ENCODE measurements at places on chromosomes 4 and X.

- DNase-seq: no peak
Measured at GRCh38 chr4:119138046-119138445, 2.4 kb downstream of the MYOZ2 start.

DNA sequence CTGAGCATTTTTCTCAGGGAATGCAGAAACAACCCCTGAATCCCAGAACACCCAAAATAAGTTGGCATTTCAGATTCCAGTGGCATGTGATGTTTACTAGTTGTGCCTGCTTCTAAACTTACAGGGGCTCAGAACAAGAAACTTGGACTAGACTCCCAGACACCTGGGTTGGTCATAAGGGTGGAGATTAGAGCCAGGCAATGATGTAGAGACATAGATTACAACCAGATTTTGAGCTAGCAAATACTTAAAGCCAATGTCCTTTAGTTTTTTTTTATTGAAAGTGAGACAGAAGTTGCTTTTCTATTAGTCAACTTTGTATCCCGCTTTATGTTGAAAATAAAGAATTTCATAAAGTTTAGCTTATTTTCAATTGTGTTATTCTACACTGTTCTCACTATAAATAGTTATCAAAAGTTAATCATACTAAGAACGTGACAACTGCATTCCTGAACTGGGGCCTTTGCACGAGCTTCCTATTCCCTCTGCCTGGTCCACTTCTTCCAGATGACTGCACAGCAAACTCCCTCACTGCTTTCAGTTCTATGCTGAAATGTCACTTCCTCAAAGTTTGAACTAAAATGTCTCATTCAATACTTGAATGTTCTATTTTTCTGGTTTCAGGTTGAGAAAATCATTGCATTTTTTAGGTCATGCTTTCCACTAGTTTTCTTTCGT is 224.7 kb upstream of the PPP1R2C start:
- DNase-seq: no peak

- DNase-seq: no peak
Measured at GRCh38 chr4:6752486-6752829, 30.1 kb upstream of the KIAA0232 start.

DNA sequence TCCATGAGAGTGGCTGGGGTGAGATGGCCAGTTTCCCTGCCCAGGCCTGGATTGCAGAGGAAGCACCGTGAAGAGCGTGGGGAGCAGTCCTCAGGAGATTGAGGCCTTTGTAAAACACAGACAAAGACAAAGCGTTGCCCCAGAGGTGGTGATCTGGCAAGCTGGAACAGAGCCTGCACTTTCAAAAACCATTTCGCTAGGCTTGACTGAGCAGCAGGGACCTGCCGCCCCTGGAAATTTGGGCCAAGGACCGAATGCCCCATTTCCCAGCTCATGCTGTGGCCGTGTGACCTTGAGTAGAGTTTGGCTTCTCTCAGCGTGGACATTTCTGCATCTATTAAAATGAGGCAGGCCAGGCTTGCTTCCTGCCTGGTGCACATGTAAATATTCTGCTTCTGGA is 381.4 kb downstream of the BCOR start:
- peak; percentile 31 for DNase-seq

DNA sequence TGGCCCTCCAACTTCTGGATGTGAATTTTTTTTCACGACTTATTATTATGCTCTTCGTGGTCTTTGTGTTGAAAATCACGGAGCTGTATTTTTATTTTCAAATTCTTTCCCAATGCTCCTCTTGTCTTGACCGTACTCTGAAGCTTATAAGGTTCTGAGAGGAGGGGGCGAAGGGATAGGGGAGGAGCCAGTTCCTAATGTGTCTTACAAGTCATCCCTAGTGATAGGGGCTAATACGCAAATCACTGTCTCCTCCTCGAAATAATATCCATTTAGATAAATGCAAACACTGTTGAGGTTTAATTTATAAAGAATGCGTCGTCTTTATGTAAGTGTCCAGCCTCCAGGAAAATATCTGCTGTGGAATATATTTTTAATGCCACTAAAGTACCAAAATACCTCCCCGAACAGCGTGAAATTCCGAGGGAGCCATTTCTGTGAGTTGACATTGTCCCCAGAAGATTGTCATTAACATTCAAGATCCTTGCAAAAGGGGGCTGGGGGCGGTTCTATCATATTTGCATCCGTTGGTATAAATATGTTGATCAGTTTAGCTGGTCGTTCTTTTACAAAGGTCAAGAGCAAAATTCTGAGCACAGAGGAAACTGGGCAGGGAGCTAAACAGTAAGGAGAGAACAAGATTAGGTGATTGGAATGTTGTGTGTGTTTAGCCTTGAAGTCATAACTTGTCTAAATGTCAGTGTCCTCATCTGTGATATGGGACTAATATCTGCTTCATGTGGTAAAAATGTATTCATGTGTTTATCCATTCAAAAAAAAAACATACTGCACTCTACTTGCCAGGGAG is 3.7 kb upstream of the FAT1 start:
- DNase-seq: no peak

- DNase-seq: no peak
Measured at GRCh38 chrX:49106930-49107329, 16.6 kb downstream of the GPKOW start.

DNA sequence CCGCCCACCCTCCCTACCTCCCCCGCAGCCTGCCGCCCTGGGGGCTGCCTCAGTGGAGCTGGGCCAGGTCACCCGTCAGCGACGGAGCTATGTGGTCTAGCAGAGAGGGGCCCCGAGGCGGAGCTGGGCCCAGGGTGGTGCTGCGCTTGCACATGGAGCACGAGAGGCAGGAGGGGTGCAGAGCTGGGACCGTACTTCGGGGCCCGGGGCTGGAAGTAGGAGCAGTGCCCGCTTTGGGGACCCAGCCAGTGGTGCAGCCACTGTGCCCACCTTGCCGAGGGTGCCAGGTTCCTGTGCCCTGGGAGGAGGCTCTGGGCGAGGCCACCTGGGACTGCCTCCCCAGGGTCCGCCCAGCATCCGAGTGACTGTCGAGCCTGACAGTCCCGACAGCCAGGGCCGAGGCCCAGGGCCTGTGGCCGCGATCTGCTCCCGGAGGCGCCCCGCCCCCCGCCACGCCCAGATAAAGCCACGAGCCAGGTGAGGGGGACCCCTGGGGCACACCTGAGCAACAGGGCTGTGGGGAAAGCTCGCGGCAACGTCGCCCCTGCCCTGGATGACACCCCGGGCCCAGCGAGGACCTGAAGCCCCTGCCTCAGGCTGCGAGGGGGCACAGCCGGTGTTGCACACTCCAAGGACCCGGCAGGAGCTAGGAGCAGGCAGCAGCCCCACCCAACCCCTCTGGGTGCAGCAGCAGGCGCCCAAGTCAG is 117.5 kb downstream of the DNAAF6 start:
- no peak for DNase-seq

DNA sequence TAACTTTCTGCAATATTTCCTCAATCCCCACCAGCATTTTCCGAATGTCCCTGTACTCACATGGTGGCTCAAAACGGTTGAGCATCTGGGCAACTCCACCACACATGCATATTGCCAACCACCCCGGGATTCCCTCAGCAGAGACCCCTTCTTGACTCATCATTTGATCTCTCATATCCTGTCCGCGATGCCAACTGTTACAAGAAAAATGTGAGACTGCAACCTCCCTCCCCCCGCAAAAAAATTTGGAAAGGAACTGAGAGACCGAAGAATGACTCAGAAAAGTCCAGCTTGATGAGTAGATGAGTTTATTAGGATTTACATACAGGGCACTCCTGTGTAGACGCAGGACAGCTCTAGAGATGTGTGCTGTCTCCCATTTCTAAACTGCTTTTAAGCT is 561.4 kb downstream of the ZIC3 start:
- no peak for DNase-seq

GRCh38 chr4:43049326-43049725 is 156.8 kb downstream of the GRXCR1 start:
- no peak for DNase-seq

- DNase-seq: no peak
Measured at GRCh38 chr4:65249111-65249510, 421.2 kb downstream of the EPHA5 start.

DNA sequence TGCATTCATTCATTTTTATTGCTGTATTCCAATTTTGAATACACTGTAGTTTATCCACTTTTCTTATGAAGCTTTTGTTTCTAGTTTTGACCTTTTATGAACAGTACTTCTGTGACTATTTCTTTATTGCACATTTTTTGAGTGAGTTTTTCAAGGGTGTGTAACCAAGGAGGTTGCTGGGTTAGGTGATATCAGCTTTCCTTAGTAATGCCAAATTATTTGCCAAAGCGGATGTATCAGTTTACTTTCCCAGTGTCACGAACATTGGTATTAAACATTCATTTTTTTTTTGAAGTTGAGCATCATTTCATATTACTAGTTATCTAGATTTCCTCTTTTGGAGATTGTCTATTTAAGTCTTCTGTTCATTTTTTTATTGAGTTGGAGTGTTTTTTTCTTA is 32.9 kb downstream of the STIM2 start:
- no peak for DNase-seq

DNA sequence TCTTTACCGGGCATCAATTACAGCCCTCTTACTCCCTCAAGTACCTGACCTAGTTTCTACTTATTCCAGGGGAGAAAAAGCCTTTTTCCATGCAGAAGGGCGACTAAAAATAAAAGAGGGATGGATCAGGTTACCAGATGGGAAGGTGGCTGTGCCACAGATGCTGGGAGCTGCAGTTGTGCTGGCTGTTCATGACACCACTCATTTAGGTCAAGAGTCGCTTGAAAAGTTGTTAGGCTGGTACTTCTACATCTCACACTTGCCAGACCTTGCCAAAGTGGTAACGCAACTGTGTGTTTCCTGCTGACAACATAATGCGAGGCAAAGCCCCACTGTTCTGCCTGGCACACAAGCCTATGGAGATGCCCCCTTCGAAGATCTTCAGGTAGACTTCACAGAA is 148.4 kb upstream of the FGF16 start:
- no peak for DNase-seq

DNA sequence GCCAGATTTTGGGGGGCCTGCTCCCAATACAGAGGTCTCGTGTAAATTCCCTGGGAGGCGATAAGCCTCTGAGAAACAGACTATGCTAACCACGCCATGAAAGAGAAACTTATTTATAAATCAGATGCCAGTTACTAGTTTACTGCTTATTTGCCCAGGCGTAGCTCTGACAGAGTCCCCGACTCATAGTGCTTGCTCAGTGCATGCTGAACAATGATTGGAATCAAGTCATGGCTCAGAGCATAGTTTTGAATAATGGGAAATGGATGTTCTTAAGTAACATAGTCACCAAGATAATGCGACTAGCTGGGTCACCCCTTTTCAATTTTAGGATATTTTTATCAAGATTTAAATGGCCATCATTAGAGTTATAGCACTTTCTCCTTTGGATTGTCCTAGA is 39.9 kb downstream of the HTT start:
- DNase-seq: no peak

DNA sequence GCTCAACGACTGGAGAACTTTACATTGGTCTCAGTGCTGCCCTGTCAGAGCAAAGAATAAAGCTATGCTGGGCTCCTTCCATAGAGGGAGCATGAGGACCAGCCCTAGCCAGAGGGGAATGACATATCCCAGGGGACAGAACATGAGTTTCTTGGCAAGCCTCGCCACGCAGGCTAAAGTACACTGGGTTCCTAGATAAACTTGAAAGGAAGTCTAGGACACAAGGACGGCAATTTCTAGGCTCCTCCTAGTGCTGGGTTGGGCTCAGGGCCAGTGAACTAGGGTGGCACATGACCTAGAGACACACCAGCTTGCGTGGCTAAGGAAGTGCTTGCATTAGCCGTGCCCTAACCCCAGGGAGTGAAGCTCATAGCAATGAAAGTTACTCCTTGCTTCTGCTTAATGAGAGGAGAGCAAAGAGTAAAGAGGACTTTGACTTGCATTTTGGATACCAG is 141.0 kb downstream of the MAB21L2 start:
- DNase-seq: peak; percentile 12

DNA sequence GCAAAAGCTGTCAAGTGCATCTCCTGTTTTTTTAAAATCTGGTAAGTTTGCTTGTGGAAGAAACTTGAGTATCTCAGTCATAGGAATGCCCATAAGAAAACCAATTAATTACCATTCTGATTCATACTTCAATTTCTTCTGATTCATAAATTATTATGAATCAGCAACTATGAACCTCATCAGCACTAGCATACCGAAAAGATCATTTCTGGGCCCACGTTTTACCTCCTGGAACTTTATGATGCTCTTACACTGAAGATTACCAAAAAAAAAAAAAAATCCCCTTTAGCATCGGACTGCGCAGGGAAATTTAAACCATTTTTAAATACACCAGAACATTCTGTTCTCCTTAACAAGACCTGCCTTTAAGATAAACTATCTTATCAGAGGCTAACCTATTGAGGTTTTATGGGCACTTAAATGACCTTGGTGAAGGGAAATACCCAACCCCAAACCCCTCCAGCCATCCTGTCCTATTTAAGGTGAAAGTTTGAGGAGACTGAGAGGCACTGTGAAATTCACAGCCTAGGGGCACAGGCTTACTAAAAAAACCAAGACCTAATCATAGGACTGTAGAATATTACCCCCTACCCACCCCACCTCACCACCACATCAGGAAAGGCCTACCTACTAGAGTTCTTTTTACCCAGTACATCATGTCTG is 38.2 kb upstream of the ABCG2 start:
- DNase-seq: no peak

DNA sequence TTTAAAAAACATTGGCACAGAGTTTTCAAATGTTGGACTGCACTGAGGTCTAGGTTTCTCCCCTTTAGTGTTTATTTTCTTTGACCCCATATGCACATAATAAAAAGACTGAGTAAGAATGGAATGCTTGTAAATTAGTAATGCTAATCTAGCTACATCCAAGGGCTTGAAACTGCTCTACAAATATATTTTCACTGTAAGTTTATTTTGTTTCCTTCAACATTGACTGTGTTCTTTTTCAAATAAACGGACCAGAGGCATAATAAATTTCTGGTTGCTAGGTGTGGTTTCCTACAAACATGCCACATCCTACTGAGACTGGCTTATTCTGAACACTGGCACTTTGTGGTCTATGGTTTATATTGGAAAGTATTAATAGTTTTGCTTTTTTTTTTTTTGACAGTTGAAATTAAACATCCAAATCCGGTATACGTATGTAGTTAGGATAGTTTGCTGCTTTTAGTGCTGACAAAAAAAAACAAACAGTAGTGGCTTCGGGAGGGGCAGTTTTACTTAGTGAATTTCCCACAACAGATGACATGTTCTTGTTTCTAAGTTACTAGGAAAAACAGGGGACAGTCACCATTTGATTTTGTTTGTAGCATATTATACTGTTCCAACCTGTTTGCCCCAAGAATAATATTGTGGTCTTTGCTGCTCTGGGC is 13.2 kb downstream of the CA5B start:
- DNase-seq: no peak

GRCh38 chrX:40064055-40064597 is 33.6 kb downstream of the BCOR start:
- DNase-seq: peak; percentile 41

- DNase-seq: no peak
Measured at GRCh38 chrX:54325077-54325476, 32.8 kb downstream of the WNK3 start.

All from NCI-H526 (cell line).